ENCODE measurements at places on chromosomes 12 and 14.

GRCh38 chr12:69662764-69663163, 36.3 kb downstream of the BEST3 start:
- no peak overlapping the region for H3K27ac ChIP-seq
- DNase-seq, result no peak
- H3K4me3 ChIP-seq, result no peak overlapping the region
- no peaks in the 10 kb centered on the region for H3K4me1 ChIP-seq

- no peak for DNase-seq
- H3K36me3 ChIP-seq, result peaks cover 4% of the 10 kb centered on the region
- H3K27me3 ChIP-seq, result no peaks in the 10 kb centered on the region
- H3K4me3 ChIP-seq, result no peak overlapping the region
- H3K4me1 ChIP-seq, result no peaks in the 10 kb centered on the region
Measured at GRCh38 chr12:102021540-102022246, 40.1 kb downstream of the WASHC3 start.

- H3K27ac ChIP-seq, result no peak overlapping the region
- no peaks in the 10 kb centered on the region for H3K36me3 ChIP-seq
- no peak overlapping the region for H3K4me3 ChIP-seq
- no peak for DNase-seq
Measured at GRCh38 chr14:61219673-61220072, 61.5 kb downstream of the TMEM30B start.

GRCh38 chr14:50608302-50608851, 48.4 kb downstream of the ATL1 start:
- no peak overlapping the region for H3K27ac ChIP-seq
- no peaks in the 10 kb centered on the region for H3K36me3 ChIP-seq
- no peak overlapping the region for H3K4me3 ChIP-seq
- no peaks in the 10 kb centered on the region for H3K27me3 ChIP-seq
- no peak for DNase-seq

- peak overlapping the region; percentile 45 for H3K27ac ChIP-seq
- no peaks in the 10 kb centered on the region for H3K36me3 ChIP-seq
- no peaks in the 10 kb centered on the region for H3K27me3 ChIP-seq
- peak; percentile 78 for DNase-seq
- peaks cover 4% of the 10 kb centered on the region for H3K4me1 ChIP-seq
Measured at GRCh38 chr14:56949828-56950227, 139.5 kb upstream of the OTX2 start.

DNA sequence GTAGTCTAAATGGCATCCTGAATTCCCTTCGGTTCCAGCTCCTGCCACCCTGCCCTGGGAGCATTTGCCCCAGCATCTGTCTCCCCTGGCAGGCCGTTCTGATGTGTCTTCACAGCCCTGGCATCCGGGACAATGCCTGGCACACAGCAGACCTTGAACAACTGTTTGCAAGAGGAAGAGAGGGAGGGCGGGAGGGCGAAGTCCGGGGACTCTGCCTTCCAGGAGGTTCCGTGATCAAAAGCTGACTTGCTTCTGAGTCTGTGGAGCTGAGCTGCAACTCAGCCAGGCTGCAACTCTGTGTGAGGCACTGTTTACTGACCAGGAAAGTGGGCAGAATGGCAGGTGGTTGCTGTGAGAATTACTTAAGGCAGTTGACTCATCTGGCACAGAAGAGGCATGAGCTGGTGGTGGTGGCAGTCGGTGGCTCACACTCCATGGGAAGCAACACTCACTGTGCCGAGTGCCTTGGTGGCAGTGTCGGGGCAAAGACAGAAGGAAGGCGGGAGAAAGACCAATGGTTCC, 61.1 kb upstream of the DLK1 start:
- no peak overlapping the region for H3K27ac ChIP-seq
- H3K4me1 ChIP-seq, result peaks cover 15% of the 10 kb centered on the region
- no peak overlapping the region for H3K4me3 ChIP-seq
- DNase-seq, result no peak
- no peaks in the 10 kb centered on the region for H3K36me3 ChIP-seq
- no peaks in the 10 kb centered on the region for H3K27me3 ChIP-seq

All from thyroid gland (tissue), 4 donors.